Fibroblast of the aortic adventitia (primary cell): ENCODE measurements at places on chromosomes 2 and 18. TPM values are rescaled to one million over a fixed set of nuclear protein-coding genes. Genes with fewer than 3 reads are reported as not detected.

DNA sequence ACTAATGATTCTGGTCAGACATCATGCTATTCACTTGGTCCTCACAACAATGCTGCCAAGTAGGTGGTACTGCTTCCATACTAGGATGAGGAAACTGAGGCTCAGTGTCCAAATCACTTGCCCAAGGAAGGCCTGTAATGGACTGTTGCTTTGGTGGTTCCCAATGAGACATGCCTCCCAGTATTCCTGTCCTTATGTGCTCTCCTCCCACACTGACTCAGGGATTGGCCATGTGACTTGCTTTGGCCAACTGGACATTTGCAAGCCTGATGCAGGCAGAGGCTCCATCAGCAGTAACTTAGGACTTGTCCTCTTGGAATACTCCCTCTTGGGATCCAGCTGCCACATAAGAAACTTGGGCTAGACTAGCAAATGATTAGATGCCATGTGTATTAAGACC lies 3.0 kb downstream of the FBXO41 start:
- DNase-seq = no peak

Gene UPP2
- not detected in 2 replicates for total RNA-seq

Gene ACVR1C
- total RNA-seq = 0.63 and 1.2 TPM in 2 replicates

GRCh38 chr2:216031960-216032689 lies 18.8 kb upstream of the MREG start:
- peak; percentile 82 for DNase-seq

GRCh38 chr2:15556311-15556930 lies 4.7 kb downstream of the NBAS start:
- no peak for DNase-seq

Gene CNRIP1
- total RNA-seq = 40.0 and 46.9 TPM in 2 replicates

Gene RUFY4
- not detected in 2 replicates for total RNA-seq

Gene RALBP1
- total RNA-seq = 77.2 and 100 TPM in 2 replicates
